ENCODE measurements at places on chromosomes 12 and 14.

- DNase-seq, result no peak
These were observed 144.5 kb downstream of the PHETA1 start for GRCh38 chr12:111224186-111225066.

- DNase-seq, result no peak
These were observed 66.4 kb upstream of the SRSF5 start for GRCh38 chr14:69700575-69700974.

GRCh38 chr12:67590149-67590790, 58.3 kb upstream of the DYRK2 start:
- DNase-seq, result no peak

- DNase-seq, result no peak
These were observed 166.9 kb upstream of the BTG1 start for GRCh38 chr12:92312463-92312964.

DNA sequence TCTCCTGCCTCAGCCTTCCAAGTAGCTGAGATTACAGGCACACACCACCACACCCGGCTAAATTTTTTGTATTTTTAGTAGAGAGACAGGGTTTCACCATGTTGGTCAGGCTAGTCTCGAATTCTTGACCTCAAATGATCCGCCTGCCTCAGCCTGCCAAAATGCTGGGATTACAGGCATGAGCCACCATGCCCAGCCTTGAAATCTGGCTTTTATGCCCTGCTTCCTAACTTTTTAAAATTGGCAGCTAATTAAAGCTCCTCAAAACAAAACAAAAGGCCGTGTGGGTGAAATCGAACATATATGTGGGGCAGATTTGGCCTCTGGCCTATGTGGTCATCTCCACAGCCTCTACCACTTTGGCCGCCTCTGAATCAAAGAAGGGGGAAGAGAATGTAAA, 37.9 kb downstream of the KCTD10 start:
- no peak for DNase-seq

DNA sequence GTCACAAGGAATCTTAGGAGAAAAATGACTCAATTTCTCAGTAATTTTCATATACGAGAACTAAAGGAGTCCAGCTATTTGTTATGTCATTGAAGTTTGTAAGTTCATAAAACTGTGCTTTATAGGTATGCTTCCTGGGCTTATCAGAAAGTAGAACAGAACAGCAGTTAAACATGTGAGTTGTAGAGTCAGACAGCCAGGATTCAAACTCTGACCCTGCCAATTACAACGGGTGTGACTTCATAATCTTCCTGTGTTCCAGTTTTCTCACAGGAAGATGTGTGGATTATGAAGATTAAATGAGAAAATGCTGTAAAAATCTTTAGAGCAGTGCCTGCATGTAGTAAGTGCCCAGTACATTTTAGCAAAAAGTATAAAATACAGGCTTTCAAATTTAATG, 8.9 kb downstream of the TRIM9 start:
- DNase-seq, result no peak

- no peak for DNase-seq
These were observed at the start of gene MMP17 for GRCh38 chr12:131827961-131828534. MMP17 (plus strand) TSS chr12:131828393; CDS start chr12:131828495, 102 bp downstream.

DNA sequence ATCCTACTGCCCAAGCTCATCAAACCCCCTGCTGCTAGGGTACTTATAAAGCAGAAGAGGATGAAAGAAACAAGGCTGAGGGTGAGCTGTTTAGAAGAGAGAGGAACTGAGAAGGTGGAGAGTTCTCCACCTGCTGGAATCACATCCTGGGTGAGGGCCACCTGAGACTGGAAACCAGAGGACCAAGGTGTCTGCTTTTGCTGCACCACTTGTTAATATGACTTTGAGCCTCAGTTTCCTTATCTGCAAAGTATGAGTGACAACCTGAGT, 203.2 kb upstream of the SSTR1 start:
- no peak for DNase-seq

DNA sequence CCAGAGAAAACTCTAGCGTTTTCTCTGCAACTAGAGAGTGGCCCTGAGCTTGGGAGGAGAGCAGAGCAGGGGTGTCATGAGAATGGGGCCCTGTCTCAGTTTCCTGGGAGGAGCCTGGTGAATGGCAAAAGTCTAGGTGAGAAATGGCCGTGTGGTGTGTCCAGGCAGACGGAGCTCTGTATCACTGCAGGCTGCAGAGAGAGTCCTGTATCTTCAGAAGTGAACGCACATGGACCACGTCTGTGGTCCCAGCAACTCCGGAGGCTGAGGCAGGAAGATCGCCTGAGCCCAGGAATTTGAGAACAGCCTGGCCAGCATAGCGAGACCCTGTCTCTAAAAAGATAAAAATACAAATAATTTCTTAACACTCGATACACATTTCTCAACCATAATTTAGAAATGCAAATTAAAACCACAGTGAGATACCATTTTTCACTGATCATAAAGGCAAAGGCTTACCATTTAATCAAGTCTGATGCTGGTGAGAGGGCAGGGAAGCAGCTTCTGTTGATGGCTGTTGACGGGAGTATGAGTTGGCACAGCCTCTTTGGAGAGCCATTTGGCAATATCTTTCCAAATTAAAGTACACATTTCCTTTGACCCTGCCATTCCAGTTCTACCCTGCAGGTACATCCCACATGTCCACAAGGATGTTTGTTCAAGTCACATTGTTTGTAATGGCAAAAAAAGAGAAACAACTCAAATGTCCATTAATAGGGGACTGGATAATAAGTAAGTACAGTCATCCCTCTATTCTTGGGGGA, 51.0 kb downstream of the NFKBIA start:
- DNase-seq, result no peak

- DNase-seq, result no peak
These were observed 63.8 kb upstream of the LMO3 start for GRCh38 chr12:16669756-16670155.

DNA sequence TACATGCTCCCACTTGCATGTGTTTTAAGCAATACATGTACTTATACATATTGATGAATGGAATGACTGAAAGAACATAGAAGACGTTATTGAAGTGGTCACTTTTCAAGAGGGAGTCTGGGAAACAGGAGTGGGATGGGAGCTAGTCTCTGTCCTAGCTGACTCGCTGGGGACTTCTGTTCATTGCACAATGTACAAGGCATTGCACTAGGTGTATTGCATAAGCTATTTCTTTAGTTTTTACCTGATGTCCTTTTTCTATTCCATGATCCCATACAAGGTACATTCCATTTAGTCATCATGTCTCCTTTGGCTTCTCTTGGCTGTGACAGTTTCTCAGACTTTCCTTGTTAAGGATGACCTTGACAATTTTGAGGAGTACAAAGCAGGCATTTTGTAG, 4.0 kb upstream of the MYO1H start:
- no peak for DNase-seq

GRCh38 chr12:623865-624372, 39.3 kb downstream of the NINJ2 start:
- no peak for DNase-seq

GRCh38 chr12:110599334-110599733, 14.6 kb upstream of the TCTN1 start:
- no peak for DNase-seq

DNA sequence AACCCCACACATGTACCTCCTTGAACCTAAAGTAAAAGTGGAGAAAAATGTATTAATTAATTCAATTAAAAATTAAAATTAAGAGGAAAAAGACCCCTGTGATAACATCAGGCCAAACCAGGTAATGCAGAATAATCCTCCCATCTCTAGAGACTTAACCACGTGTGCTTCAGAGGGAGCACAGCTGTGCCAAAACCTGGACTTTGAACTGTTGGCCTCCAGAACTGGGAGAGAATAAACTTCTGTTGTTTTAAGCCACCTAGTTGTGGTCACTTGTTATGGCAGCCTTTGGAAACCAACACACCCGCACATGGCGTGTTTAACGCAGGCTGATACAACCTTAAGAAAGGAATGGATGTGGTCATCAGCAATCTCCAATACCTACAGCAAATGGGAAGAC, 23.8 kb downstream of the OAS2 start:
- DNase-seq, result no peak

DNA sequence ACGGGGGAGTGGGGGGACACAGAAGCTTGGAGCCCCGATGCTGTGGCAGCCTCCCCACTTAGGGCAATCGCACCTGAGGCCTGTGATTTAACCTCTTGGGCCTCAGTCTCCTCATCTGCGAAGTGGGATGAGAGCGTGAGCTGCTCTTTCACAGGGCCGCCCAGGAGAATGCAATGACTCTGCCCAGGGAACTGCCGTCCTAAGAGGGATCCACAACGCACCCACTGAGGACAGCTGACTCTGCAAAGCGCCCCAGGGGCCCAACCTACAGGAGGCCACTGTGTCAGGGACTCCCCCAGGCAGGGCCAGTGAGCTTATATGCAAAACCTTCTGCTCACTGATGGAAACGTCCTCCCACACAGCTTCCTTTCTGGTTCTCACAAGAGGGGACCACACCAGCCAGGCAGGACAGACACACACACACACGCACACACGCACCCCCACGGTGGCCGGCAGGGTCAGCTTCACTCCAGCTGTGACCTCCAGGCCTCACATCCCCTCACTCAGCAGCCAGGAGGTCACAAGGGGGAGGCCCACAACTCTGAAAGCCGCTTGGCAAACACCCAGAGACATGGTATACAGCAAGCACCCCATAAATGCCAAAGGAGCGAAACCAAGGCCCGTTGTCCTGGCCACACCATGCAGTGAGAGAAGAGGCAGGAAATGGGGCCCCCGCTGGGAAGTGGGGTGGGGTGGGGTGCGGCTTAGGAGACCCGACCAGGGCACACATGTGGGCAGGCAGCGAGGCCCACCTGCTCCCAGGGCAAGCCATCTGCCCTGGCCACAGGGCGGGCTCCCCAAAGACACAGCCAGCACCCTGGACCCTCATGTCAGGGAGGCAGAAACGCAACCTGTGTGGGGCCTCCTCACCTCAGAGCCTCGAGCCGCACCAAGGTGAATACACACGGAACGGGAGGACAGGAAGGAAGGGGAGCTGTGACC, 73.3 kb downstream of the NCOR2 start:
- DNase-seq, result peak; percentile 60

DNA sequence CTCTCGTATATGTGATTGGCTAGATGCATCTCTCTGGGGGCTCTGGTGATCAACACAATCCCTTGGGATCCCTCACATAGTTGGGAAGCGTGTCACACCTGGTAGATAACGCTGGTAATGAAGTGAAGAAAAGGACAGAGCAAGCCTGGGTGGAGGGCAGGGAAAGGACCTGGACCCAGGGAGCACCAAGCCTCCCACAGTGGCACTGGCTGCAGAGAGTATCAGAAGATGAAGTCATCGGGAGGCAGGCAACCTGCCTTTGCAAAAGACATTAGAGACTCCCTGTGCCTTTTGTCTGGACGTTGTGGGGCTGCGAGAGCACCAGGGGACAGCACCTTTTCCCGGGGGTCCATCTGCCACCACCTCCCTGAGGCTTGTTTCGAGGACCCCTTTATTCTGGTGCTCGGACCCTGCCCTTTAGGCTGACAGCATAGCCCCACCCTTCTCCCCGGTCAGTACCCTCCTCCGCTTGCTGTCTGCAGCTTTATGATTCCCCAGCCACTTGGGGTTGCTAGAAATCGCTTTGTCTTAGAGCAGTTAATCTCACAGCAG, 116.4 kb downstream of the EML1 start:
- DNase-seq, result no peak

- DNase-seq, result no peak
These were observed 12.4 kb upstream of the SPPL3 start for GRCh38 chr12:120916561-120916960.

GRCh38 chr12:124842073-124842749, 21.5 kb downstream of the SCARB1 start:
- DNase-seq, result no peak

DNA sequence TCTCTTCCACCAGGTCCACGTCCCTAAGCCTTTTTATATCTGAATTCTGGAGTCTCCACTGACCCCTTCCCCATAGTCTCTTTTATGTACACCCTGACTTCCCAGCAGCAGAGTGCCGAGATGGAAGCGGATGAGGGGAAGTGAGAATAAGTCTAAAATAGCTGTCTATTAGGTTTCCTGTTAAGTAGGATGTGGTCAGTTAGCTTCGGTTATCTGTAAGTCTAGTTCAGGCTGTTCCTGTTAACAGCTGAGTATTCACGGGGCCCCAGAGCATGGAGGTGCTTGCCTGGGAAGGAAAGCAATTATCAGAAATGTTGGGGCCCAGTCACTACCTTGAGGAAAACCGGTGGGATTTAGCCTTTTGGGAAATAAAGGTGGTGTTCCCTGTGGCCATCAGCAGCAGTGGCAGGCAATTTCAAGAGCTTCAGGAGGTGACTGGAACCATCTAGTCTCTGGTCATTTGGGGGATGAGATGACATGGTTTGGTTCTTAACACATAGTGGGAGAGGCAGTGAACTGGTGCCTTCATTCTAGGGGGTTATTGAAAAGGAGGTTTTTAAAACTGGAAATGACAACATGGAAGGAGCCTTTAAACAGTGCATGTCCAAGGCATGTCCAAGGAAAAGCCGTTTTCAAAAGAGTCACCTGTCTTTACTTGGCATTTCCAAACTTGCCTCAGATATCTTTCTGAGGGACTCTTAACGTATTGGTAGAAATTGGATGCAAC, 21.8 kb downstream of the CHST11 start:
- peak; percentile 75 for DNase-seq

DNA sequence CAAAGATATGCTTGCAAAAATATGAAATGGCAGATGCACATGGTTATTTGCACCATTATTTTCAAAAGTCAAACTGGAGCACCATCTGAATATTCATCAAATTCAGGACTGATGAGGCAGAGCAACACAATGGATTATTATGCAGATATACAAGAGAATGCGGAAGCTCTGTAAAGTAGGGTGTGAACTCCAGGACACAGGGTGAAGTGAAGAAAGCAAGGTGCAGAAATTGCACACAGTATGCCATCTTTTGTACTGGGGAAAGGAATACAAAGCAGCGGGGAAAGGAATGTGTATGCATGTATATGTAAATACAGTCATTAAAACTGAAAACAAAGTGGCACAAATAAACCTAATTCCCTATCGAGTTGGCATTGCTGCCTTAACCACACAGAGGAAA, 22.7 kb upstream of the CLEC4E start:
- no peak for DNase-seq

DNA sequence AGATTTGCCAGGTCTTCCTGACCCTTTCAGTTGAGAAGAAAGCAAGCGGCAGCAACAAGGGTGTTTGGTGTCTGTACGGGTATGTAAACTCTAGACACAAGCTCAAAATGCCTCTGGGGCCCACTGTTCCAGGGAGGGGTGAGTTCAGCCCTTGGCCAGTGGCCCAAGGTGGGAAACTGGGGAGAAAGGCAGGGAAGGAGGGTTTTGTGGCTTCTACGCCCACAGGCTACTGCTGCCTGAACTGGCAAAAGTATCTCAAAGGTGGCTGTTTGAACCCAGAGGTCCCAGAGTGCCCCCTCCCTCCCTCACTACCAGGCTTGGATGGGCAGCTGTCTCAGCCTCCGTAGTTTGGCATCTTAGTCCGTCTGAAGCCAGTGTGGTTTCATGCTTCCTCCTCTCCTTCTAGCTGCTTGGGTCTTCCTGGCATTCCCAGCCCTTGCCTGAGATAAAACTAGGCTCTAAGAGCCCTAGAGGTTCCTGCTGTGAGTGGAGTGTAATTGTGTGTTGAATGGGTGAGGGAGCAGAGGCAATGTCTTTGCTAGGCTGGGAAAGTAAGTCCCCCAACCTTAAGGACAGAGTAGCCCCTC, 5.5 kb downstream of the HOXC5 start:
- DNase-seq, result no peak
